ENCODE measurements at places on chromosomes 6 and 20. TPM values are rescaled to one million over a fixed set of nuclear protein-coding genes. Genes with fewer than 3 reads are reported as not detected.

DNA sequence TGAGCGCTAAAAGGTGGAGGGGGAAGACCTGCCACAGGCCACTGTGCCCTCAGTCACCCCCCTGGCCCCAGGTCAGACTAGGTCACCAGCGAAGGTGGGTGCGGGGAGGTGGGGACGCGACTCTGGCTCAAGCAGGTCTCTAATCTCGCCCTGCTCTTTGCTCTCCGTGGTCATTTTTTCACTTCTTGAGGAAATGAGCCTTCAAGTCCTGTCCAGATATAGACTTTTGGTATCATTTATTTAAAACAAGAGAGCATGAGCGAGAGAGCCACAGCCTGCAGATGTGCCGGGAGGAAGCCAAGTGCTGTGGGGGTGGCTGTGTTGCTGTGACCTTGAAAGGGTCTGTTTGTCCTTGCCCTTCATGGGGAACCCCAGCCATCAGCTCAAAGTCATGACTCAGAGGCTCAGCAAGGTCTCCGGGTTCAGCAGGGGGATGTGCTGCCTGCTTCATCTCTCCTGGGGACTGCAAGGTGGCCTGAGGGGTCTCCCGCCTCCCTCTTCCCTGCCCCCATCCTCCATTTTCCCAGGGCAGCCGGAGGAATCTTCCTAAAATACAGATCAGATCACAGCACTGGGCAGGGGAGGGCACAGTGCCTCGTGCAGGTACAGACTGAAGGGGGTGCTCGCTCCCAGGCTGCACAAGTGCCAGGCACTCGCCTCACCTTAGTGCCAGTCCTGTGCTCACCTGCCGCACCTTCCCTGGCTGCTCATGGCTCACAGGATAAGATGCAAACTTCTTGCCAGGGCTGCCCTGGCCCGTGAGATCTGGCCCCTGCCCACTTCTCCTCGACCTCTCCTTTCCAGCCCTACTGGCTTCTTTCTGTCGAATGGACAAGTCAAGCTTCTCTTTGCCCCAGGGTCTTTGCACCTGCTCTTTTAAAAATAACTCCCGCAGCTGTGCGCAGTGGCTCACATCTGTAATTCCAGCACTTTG lies 26.5 kb downstream of the SULF2 start:
- no peak for DNase-seq

DNA sequence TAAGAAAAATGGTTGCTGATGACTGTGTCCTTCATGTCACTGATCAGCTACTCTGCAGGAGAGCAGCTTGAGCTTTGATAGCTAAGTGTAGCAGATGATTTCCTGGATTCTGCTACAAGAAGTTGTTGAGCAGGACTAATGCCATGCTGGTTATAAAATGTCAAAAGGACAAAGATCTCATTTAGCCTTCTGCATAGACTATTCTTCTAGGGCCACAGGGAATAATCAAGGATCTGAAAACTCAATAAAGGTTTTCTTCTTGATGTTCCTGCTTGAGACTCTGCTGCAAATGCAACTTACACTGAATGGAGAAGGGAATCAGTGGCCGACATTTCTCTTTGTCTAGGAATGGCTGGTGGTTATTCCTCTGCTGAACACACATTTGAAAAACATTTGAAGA lies 360.3 kb upstream of the PTCHD4 start:
- no peak for DNase-seq

The ARMH2 gene
- not detected for total RNA-seq

- no peak for DNase-seq
These were observed 25.8 kb upstream of the RPP40 start for GRCh38 chr6:5029609-5030008.

GRCh38 chr6:29696147-29697125 lies 15.5 kb upstream of the ZFP57 start:
- no peak for DNase-seq

The MCHR2 gene
- total RNA-seq, result not detected

DNA sequence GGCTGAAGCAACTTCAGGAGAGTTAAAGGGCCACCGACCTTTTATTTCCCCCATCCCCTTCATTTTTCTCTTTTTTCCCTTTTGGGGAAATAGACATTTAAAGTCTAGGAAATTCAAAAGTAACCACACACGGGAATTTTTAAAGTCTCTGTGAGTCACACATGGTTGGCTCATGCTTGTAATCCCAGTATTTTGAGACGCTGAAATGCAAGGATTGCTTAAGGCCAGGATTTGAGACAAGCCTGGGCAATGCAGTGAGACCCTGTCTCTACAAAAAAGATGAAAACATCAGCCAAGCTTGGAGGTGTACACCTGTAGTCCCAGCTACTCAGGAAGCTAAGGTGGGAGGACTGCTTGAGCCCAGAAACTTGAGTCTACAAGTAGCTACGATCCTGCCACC lies 34.2 kb downstream of the KATNA1 start:
- no peak for DNase-seq

- DNase-seq, result no peak
These were observed 129.9 kb downstream of the SMAP1 start for GRCh38 chr6:70797625-70798024.

DNA sequence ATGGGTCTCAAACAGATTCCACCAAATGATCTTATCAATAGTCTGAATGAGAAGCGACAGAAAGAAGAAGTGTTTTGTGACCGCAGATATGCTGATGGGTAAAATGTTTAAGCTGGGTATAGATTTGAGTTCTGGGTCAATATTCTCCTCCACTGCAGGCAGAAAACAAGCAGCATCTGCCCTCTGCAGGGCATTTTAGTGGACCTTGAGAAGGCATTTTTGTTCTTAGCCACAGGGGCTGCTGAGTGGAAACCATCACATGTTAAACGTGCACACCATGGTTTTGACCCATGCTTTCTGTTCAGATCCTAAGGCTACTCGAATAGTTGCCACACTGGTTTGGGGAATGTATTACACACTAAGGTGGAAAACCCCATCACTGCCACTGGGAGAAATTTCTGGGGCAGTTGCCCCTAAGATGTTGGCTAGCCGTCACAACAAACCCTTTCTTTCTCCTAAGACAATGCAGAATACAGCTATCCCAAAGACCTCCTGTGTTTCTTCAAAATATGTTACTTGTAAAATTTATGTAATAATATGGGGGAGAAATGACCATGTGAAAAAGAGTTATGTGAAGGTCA lies 5.5 kb downstream of the POU3F2 start:
- no peak for DNase-seq

The BPIFB1 gene
- not detected for total RNA-seq

GRCh38 chr6:64685401-64685800 lies 1021.6 kb downstream of the EYS start:
- DNase-seq, result no peak

GRCh38 chr6:26257272-26257671 lies 107.7 kb upstream of the BTN3A2 start:
- DNase-seq, result no peak

The PPDPF gene
- total RNA-seq, result 136 TPM

- DNase-seq, result no peak
These were observed 18.9 kb downstream of the PHACTR2 start for GRCh38 chr6:143696664-143697000.

GRCh38 chr6:72476051-72476450 lies 145.8 kb upstream of the KCNQ5 start:
- DNase-seq, result no peak

DNA sequence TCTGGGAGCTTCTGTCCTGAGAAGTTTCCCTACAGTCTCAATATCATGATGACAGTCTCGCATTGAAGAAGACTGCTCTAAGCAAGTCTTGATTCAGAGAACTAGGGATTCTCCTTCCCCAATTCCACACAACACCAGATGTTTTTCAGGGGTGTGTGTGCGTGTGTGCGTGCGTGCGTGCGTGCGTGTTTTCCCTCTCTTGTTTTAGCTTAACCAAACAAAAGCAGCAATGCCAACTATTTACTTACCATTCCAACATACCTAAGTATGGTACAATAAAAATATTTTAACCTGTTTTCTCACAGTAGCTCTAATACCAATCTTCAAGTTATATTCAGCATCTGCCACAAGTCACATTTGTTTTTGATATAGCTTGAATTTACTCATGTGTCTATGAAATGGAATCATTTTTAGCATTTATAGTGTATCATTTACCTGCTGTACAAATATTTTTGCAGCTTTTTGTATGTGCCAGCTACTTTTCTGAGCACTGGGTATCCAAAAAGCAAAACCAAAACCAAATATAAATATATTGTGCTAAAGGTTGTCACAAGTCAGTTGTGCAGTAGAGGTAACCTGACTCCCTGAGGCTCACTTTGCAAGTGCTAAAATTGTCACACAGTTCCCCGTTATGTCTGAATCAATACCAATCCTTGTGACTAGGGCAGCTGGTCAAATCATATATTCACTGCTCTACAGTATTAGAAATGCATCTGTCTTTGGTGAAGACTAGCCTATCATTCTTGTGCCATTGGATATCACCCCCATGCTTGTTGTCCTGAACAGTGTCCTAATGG lies 21.7 kb upstream of the MYLIP start:
- DNase-seq, result no peak

The PPARD gene
- total RNA-seq, result 17.0 TPM

The BPI gene
- total RNA-seq, result not detected

GRCh38 chr6:12137480-12137879 lies 125.4 kb downstream of the HIVEP1 start:
- DNase-seq, result no peak
